ENCODE measurements at places on chromosomes 6 and 20. TPM values are rescaled to one million over a fixed set of nuclear protein-coding genes. Genes with fewer than 3 reads are reported as not detected.
A peak's percentile ranks its signal among the peaks of the same experiment; 100 is the strongest.

The PHACTR1 gene
- total RNA-seq = 1.8 TPM

The KCNK5 gene
- 2.1 TPM for total RNA-seq

The LAMA2 gene
- 1.1 TPM for total RNA-seq

The MUCL3 gene
- not detected for total RNA-seq

The RNF8 gene
- total RNA-seq = 16.8 TPM

The GMEB2 gene
- 14.4 TPM for total RNA-seq

GRCh38 chr6:14550410-14550809, 432.8 kb downstream of the CD83 start:
- no peak for DNase-seq

DNA sequence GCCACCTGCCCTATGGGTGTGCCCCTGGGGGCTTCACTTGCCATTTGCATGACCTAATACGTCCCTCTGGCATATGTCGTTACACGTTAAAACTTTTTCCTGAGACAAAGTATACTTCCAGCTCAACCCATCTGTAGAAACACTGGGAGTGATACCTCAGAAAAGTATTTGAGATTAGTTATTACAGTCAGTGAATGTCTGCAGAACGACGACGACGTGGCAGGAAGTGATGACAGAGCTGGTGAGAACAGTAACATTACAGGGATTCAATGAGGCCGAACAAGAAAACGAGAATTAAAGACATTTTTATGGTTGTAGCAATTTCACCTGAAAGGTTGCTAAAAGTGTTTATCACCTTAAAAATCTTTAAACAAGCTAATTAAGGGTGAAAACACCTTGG, 40.2 kb downstream of the SASH1 start:
- peak; percentile 81 for DNase-seq

- no peak for DNase-seq
These were observed 91.0 kb downstream of the SCP2D1 start for GRCh38 chr20:18904624-18905023.

DNA sequence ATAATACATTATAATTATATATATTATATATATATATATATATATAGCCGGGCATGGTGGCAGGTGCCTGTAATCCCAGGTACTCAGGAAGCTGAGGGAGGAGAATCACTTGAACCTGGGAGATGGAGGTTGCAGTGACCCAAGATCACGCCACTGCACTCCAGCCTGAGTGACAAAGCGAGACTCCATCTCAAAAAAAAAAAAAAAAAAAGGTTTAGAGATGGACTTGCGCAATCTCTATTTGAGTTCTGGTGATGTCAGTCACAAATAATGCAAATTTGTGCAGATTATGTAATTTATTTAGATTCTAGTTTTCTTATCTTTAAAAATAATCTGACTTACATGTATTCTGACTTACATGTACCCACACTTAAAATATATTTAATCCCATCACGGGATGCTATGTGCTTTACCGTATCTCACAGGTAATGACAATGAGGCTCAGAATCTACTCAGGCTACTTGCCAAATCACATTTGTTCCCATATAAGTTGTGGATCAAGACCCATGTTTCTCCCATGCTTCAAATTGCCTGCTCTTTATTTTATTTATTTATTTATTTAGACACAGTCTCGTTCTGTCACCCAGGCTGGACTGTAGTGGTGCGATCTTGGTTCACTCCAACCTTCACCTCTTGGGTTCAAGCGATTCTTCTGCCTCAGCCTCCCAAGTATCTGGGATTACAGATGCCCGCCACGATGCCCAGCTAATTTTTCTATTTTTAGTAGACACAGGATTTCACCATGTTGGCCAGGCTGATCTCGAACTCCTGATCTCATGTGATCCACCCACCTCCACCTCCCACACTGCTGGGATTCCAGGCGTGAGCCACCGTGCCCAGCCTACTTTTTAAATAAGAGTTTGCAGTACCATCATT, 7.6 kb upstream of the UST start:
- DNase-seq = no peak

DNA sequence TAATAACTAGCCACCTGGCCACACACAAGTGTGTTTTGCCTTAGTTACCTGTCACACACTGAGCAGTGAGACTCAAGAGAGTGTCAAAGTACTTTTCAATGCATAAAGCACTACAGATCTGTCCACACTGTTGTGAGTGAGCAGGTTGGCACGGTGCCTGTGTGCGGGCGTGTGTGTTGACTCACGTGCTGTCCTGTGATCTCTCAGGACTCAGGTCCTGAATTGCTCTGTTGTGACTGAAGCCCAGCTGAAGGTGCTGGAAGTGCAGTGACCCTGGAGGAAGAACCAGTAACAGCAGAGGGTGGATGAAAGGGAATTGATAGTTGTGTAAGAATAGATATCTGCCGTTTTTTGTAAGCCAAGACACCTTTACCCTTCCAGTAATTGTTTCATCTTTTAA, 18.3 kb downstream of the SLC16A10 start:
- peak; percentile 61 for DNase-seq

GRCh38 chr6:2547355-2547754, 203.4 kb downstream of the MYLK4 start:
- no peak for DNase-seq

DNA sequence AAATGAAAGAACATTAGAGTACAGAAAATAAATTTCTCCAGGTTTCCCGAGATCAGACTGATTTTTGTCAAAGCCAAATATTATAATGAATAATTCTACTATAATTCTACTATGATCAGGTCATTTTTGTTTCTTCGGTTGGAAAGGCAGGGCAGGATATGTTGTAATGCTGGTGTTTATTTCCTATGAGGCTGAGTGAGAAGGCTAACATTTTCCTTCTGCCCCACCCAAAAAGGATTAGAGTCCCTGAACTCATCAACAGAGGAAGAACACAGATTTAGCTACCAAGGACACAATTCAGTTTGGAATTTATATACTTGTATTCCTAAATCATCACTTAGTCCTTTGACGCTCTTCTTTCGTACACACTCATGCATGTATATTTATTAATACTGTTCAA, 318.9 kb downstream of the SYNE1 start:
- no peak for DNase-seq

GRCh38 chr6:138545621-138545980, 46.3 kb upstream of the NHSL1 start:
- no peak for DNase-seq

GRCh38 chr6:66897576-66897975, 1190.5 kb upstream of the EYS start:
- no peak for DNase-seq

- DNase-seq = no peak
These were observed 45.3 kb downstream of the MAK start for GRCh38 chr6:10793035-10793434.

- DNase-seq = no peak
These were observed 9.7 kb downstream of the RPS6KA2 start for GRCh38 chr6:166617359-166617758.

DNA sequence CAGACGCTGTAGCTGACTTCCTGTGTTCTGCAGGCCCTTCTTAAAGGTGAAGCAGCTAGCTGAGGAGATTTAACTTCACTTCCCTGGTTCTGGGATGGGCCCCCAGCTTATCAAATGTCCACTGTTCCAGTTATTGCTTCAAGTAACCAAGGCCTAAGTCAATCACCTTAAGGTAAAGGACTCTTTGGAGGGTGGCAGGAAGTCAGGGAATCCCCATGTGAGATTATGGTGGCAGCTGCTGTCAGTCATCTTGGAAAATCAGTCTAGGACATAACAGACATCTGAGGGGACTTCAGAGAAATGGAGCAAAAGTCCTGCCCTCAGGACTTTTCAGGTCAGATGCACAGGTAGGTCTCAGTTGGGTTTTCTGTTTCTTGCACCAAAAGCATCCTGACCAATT, 3.8 kb downstream of the ELOVL5 start:
- no peak for DNase-seq

DNA sequence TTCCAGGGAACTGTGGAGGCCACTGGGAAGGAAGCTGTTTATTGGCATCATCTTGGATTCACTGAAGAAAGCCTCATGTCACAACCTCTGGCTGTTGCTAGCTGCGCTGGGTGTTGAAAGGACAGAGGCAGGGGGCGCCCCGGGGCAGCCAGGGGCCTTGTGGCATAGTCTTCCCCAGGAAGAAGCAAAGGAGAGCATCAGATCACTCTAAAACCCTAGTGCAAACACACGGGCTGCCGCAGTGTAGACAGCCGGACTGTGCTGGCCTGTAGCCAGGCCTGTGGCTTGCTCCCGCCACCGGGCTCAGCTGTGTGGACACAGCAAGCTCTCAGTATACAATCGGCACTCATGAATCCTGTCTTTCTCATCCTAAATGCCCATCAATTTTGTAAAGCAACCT, 23.8 kb upstream of the SMOC2 start:
- DNase-seq = no peak

DNA sequence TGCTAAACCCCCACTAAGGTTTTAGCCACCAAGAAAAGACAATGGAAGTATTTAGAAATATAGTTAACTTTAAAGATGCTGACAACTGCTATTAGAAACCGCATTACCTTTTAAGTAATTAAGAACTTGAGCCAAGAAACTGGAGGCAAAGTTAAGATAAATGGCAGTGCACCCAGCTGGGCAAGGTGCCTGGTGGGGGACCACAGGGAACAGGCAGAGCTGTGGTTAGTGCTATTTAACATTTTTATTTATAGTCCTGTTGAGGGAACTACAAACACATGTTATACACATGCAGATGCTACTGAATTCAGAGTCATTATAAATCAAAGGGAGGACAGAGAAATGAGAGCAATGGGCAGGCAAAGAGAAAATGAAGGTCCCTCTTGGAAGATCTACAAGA, 447.9 kb downstream of the TFAP2B start:
- DNase-seq = no peak

- DNase-seq = no peak
These were observed 263.2 kb downstream of the DLL1 start for GRCh38 chr6:170027647-170028043.

DNA sequence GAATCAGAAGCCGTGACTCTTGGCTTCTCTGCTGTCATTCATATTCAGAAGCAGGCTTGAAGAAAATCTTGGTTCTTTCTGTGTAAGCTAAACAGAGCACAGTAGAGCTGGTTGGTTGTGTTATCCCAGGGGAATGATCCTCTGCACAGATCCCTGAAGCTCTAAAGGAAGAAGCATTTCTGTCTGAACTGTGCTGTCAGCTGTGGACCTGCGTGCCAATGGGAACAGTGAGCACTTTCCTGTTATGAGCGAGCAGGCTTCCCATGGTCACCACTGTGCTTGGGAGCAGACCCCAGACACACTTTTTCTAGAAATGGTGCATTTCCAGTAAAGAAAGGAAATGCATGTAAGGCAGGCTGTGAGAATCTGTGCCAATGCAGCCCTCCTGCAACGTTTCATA, 490.2 kb downstream of the EPM2A start:
- DNase-seq = no peak

DNA sequence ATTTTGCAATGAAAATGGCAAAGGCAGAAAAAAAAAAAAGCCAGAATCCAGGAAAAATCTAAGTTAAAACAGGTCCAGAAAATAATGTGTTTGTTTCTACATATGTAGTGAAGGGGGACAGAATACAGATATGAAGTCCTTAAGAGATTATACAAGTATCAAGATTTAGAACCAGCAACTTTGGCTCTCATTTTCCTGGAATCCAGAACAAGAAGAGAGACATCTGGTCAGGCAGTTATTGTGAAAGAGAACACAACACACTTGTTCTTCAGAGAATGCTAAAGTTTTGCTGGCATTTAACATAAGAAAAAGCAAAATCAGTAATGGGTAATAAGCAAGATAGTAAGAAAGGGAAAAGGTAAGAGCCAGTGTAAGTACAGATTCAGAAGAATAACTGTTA, 21.1 kb downstream of the BAG2 start:
- no peak for DNase-seq

- DNase-seq = no peak
These were observed 23.6 kb upstream of the FANCE start for GRCh38 chr6:35428421-35429149.

- no peak for DNase-seq
These were observed 178.1 kb upstream of the PDE10A start for GRCh38 chr6:165841153-165841558.
